ENCODE measurements at places on chromosomes 16 and 17.
A peak's percentile ranks its signal among the peaks of the same experiment; 100 is the strongest.

DNA sequence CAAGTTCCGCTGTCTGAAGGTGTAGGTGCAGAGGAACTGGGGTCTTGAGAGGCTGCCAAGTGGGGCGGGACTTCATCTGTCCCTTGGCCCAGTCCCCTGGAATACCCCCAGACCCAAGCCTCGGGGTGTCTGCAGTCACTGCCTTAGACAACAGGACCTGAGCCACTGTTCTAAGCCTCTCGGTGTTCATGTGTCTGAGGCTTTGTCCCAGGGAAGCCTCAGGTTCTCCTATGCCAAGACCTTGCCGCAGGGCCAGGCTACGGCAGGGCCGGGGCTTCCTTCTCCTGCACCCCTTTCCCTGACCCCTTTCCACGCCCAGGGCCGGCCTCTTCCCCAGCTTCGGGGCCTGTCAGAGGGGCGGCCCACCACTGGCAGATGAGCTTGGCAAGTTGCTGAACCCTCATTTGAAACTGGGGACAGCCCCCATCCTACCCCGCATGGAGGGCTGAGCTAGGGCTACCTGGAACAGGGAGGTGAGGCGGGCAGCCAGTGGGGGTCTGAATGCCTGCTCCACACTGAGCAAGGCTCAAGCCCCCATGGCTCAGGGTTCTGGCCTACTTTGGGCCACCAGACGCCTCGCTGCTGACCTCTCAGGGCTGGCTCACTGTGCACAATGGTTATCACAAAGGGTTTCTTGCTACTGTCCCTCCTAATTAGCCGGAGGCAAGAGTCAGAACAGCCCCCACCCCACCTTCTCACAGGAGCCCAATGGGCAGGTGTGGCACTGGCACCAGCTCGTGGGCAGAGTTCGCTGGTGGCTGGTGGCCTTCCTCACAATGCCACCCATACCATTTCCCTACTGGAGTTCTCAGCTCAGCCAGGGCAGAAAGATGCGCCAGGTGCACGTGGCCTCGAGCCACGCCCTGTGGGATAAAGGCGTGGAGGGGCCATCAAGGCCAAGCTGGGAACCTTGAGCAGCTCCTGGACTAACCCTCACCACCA, 7.1 kb downstream of the LITAFD start:
- DNase-seq: no peak

GRCh38 chr17:11797803-11798202, 199.5 kb downstream of the ZNF18 start:
- DNase-seq: no peak

DNA sequence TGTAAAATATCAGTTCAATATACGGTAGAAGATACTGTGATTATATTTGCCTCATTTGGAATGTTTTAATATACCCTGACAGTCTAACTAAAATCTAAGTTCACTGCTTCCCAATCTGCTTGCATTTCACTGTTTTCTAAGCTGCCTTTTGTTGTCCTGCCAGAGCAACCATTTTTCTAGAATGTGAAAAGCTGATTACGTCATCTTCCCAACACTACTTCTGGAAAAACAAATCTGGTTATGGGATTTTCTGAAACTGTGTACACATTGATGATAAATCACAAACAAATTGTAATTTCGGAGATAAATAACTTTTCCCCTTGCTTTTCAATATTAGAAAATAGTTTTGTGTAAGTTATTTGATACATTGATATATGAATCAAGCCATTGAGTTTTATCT, 1529.0 kb downstream of the CDH11 start:
- no peak for DNase-seq

GRCh38 chr16:67053767-67054334, 24.9 kb downstream of the CBFB start:
- no peak for DNase-seq

- DNase-seq: no peak
Measured at GRCh38 chr17:29059281-29059680, 16.3 kb downstream of the PIPOX start.

- DNase-seq: no peak
Measured at GRCh38 chr16:85653290-85653891, 35.4 kb downstream of the GINS2 start.

DNA sequence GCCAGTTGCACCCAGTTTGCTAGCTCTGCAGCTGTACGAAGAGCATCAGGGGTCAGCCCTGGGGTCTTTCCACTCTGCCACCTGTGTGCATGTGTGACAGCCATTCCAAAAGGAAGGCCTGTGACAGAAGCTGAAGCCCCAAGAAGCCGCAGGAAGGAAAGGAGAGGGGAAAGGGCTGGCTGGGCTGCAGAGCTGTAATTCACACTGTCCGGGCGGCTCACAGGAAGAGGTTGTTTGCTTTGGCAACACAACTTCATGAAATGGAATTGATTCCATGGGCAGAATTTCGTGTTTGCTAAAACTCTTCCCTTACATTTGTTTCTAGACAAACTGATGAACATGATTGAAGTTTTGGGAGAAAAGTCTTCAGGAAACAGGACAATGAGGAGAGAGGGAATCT, 14.8 kb downstream of the TMEM204 start:
- no peak for DNase-seq

DNA sequence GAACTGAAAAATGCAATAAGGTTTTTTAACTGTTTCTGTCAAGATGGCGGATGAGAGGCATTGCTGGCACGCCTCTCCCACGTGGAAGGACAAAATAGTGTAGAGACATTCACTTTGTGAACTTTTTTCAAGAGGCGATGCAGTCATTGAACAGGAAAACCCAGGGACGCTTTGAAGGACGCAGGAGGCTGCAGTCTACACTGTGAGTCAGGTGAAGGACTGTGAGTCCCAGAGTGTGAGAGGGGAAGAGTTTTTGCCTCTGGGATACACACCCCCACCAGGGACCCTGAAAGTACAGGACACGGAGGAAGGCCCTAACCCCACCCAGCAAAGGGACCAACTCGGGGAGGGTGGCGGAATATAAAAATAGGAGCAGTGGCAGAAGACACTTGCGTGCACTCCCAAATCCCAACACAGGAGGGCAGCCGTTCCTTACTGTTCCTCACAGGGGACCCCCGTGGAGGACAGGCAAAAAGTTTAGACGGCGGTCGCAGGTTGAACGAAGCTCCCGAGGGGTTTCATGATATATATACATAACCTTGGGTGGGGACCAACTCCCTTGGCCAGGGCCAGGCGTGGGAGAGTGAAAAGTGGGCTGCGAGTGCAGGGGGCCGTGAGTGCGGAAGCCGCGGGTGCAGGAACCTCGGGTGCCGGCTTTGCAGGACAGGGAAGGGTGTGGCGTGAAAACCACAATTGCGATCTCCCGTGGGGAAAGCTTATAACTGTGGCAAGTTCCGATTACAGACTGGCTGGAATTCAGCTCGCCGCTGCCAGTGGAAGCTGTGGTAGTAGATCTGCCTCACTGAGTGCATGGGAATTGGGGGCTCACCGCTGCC, 82.0 kb upstream of the ALOX12 start:
- DNase-seq: peak; percentile 85

- no peak for DNase-seq
Measured at GRCh38 chr17:42929497-42929844, 28.9 kb downstream of the G6PC1 start.
